ENCODE measurements at places on chromosomes 4 and X.

DNA sequence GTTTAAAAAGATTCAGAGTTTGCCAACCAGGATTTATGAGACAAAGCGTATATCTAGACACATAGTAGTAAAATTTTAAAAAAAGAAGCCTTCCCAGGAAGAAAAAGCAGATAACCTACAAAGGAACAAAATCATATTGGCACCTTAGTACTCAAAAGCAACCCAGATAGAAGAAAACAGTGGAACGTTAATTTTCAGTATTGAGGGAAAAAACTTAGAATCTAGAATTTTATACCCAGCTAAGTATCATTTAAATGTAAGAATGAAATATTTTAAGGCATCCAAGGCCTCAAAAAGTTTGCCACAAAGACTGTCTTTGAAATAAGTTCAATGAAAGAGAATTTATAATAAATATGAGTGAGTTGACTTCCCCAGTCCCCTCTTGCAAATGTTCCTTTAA lies 96.5 kb upstream of the EOLA2 start:
- DNase-seq = no peak

DNA sequence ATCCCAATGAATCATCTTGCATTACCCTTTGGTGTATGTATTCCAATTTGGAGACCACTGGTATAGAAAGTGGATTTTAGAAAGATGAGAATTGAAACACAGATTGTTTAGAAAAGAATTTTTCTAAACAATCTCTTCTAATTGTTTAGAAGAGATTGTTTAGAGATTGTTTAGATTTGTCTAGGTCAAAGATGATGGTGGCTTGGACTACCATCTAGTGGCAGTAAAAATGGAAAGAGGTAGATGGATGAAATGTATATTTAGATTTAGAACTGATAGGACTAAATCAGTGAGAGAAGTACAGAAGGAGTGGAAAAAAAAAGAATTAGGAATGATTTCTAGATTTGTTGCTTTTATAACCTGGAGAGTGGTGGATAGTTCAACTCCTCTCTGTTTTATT lies 70.6 kb downstream of the ARSJ start:
- DNase-seq = no peak

DNA sequence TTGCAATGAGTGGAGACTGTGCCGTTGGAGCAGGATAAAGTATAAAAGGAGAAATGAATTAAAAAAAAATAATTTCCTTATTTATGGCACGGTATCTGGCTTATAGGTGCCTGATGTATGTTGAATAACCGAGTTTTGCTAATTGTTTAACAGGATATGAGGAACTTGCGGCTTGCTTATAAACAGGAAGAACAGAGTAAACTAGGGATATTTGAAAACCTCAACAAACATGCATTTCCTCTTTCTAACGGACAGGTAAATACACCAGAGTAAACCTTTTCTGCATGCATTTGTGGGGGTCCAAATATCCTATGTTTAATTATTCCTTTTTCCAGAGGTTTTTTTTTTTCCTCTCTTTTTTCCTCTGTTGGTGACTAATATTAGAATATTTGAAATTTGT lies 36.8 kb downstream of the MTMR1 start:
- no peak for DNase-seq

DNA sequence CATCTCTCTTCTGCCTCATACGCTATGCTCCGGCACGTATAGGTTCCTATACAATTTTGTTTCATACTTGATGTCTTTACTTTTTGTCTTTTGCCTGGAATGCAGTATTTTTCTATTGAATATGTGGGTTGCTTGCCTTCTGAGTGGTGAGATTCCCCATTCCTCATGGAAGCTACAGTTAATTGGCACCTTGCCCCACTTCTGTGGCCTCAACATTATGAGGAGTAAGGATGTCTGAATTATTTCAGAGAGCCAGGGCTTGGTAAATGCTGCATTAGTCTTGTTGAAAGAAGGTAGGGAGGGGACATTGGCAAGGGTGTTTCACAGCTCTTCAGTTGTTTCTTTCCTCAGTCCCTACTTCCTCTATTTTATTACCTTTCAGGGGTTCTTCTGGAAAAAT lies 23.0 kb downstream of the CDKL5 start:
- DNase-seq = no peak

GRCh38 chr4:89111833-89112563 lies 665 bp downstream of the TIGD2 start:
- DNase-seq = no peak

- no peak for DNase-seq
Measured at GRCh38 chrX:153791104-153791852, 2.9 kb downstream of the IDH3G start.

DNA sequence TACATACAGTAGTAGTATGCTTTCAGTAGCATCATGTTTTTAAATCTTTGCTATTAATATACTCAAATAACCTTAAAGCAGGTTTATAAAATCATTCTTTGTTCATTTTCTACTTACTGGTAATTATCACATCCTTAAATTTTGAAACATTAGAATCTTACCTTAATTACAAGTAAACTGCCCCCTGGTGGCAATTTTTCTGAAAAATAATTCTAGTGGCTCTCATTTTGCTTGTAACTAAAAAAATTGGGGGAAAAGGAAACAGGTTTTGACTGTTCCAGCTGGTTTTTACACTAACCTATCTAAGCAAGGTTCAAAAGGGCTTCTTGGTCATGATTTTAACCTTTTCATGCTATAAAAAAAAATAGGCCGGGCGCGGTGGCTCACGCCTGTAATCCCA lies 18.5 kb upstream of the DCAF4L1 start:
- DNase-seq = no peak

- DNase-seq = no peak
Measured at GRCh38 chr4:150079081-150079581, 886 bp downstream of the DCLK2 start.

- DNase-seq = no peak
Measured at GRCh38 chr4:67892905-67893304, 9.1 kb upstream of the TMPRSS11D start.

GRCh38 chrX:14927401-14927800 lies 54.2 kb downstream of the MOSPD2 start:
- no peak for DNase-seq

DNA sequence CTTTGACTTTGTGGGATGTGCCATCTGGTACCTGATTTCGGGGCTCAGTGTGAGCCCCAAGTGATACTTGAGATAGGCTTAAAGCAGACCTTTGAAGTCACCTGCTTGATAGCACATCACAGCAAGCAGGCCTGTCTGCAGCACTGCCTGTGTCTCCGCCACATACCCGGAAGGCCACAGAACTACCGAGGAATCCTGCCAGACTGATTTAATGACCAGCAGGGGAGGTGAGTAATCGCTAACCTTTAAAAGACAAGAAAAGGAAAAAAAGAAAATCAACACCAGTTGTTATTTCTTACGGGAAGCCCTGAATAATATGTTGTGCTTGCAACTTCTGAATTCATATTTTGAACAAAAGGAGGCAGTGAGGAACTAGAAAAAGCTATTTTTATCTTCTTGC lies 6.8 kb downstream of the PTCHD1 start:
- no peak for DNase-seq

GRCh38 chrX:119899125-119899524 lies 3.4 kb downstream of the AKAP14 start:
- DNase-seq = no peak

GRCh38 chrX:12292996-12293765 lies 154.9 kb downstream of the FRMPD4 start:
- DNase-seq = no peak

DNA sequence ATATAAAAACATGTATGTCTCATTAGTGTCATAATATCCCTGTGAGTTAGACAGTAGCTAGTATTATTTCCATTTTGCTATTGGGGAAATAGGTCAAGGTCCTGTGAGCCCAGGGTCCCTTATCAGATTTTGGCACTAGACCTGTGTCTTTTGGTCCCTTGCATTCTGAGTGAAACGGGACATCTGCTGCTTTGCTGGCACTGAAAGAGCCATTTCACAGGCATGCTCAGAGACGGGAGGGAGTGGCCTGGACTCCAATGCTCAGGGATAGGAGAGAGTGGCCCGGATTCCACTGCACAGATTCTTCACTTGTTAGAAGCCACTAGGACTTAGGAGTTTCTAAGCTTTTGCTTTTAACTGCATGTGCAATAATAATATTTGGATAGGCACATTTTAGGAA lies 177.2 kb downstream of the TSPAN5 start:
- DNase-seq = no peak

DNA sequence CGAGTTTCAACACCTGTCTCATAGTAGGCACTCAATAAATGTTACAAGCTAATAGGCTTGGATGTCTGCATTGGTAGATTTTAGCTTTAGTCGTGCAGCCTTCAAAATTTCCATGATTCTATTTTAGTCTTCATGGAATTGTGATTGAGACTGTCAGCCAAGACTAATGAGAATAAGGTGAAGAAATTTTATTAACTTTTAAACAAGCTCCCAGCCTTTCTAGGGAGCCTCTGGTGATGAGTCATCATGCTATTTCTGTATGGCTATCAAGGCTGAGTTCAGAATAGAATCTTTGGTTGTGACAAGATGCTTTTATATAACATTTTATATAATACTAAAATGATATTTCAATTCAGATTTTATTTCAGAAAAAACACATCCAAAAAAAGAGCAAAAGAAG lies 685.8 kb downstream of the GABRG1 start:
- DNase-seq = no peak

DNA sequence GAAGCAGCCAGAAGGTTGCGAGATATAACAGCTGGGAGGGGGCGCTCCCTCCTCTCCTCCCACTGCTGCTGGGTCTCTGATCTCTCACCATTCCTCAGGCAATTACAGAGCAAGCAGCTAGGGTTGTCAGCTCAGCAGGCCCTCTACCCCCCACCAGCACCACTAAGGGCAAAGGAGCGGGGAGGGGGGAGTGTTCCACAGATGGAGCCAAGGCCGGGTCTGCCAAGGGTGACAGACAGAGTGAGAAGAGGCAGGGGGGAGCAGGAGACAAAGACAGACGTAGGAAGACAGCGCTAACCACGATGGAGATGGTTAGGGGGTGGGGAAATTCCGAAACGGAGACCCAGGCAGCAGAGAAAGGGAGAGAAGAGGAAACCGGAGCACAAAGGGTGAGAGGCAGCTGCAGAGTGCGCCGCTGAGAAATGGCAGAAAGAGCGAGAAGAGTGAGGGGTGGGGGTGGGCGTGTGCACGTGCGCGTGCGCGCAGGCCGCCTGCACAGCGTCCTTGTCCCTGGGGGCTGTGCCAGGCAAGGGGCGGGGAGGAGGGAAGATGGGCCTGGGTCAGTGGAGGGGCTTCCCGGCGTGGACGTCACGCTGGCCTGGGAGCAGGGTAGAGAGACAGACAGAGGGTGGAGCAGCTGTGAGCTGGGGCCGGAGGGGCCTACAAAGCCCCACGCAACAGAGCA lies 6.9 kb downstream of the L1CAM start:
- no peak for DNase-seq

GRCh38 chr4:93092765-93093164 lies 735.8 kb upstream of the ATOH1 start:
- no peak for DNase-seq

GRCh38 chr4:3332498-3332897 lies 39.7 kb downstream of the RGS12 start:
- no peak for DNase-seq

- no peak for DNase-seq
Measured at GRCh38 chr4:150216726-150217125, 138.5 kb downstream of the DCLK2 start.

DNA sequence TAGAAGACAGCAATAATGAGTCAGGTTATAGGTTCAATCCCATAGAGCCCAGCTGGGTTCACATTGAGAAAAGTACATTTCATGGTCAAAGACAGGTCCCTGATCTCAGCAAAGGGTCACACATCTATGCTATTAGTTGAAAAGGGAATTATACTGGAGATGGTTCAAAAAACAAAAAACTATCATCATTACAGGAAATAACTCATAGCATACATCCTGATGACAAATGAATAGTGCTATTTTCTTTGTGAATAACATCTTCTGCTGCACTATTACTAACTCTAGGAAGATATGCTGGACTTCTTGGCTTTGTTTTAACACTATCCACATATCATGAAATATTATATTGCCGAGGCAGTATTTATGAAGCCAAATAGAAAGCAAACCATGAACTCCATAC lies 202.5 kb upstream of the MAB21L2 start:
- DNase-seq = no peak

DNA sequence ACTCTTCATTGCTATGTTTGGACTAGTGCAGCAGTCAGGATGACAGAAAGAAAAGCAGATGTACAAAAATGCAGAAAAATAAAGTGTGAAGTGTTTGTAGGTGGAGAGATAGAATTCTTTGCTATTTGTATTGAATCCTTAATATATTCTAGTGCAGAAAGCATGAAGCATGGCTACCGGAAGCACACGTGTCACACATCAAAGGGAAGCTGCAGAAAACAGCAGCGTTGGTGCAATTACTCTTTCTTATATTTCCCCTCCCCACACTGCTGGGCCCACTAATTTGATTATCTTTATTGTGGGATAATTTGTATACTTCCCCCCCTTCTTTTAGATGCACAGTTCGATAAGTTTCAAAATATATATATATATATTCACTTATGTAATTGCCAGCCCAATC lies 35.9 kb upstream of the TAPT1 start:
- DNase-seq = no peak

DNA sequence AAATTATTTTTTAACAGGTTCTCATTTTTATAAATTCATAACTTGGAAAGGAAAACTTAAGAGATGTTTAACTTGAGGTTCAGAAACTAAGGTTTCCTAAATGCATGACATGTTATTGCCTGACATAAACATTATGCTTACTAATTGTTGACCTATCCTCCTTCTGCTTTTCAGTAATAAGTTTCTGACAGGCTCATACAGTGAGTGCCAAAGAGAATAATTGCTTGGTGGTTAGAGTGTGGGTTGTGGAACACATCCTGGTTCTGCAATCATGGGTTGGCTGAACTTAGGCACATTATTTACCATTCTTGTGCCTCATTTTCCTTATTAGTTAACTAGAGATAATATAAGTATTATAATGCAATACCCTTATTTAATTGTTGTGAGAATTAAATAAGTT lies 56.5 kb downstream of the BMPR1B start:
- DNase-seq = no peak

DNA sequence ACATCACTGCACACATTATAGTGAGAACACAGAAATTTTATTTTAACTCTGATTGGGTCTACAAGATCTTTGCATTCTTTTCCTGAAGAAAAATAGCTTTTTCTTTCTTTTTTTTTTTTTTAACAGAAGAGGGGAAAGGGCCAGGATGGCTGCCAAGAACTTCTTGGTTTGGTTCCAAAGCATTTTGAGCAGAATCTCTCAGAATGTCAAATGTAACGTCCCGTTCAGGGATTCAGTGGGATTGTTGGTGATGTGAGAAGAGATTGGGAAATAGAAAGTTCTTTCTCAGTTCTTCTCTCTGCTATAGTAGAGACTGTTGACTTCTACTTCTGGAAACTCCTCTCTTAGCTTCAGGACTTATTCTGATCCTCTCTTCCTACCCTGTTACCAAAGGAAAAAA lies 70.9 kb upstream of the CBR4 start:
- DNase-seq = no peak

DNA sequence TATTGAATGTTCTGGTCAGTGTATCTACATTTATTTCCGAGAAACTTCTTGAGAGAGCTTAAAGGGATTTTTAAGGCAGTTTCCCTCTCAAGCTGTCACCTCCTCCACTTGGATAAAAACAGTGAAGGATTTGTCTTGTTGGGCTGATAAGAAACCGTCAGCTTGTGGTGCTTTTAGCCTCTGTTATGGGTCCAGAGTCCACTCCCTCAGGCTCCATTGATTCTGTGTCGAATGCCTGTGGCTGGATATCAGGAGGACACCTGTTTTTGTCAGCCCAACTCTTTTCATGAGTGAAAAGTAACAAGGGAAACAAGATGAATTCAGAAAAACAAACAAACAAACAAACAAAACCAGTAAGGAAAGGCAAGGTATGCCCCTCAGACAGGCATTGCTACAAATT lies 12.4 kb downstream of the CLCN4 start:
- no peak for DNase-seq

- no peak for DNase-seq
Measured at GRCh38 chr4:102492531-102493241, 8.5 kb upstream of the NFKB1 start.

Measured in stimulated activated CD4-positive, alpha-beta T cell treated with anti-CD3 and anti-CD28 coated beads, Interleukin-1b, Interleukin-23, amount 100 ng/mL, for 24 hours (primary cell).